ENCODE measurements at places on chromosomes 13 and 19.
A peak's percentile ranks its signal among the peaks of the same experiment; 100 is the strongest.

GRCh38 chr13:85262499-85262898 is 536.7 kb downstream of the SLITRK6 start:
- no peak for DNase-seq

- DNase-seq = no peak
These were observed 13.0 kb downstream of the ZIC5 start for GRCh38 chr13:99958406-99959126.

DNA sequence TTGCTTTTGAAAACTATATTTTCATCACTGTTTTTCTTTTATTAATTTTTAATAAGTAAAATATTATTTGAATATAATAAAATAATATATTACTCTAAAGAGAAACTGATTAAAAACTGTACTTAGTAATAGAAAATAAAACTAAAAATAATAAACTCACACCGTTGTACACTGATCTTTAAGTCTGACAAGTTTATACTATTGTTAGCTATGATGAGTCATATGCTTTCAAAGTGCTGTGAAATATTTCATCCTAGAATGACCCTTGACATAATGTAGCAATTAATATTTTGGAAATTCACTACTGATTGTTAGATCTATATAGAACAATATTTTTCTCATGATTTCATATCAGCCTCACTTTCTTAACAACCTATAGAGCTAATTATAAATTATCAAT is 1040.6 kb upstream of the SPRY2 start:
- DNase-seq = no peak

DNA sequence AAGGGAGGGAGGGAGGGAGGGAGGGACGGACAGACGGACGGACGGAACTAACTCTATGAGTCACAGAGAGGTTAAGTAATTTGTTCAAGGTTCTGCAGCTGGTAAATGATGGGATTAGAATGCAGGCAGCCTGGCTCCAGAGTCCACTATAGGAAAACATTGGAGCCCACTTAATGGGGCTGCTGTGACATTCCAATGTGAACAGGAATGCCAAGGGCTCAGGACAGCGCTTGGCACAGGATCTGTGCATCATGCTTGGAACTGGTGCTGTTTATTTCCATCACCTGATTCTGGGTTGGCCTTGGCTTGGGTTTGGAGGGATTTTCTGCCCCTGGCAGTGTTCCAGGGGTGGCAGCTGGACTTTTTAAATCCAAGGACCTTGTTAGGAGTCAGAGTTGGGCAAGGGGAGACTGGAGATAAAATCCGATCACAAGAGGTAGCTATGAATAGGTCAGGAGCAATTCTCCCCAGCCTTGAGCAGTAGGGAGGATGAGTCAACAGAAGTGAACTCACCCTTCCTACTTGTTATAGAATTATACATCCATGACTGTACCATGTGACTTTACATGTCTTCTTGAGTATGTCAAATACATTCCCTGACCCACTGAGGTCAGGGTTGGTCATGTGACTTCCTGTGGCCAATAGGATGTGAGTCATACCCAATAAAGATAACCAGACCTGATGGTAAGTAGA is 7.8 kb upstream of the HIF3A start:
- DNase-seq = peak; percentile 99

DNA sequence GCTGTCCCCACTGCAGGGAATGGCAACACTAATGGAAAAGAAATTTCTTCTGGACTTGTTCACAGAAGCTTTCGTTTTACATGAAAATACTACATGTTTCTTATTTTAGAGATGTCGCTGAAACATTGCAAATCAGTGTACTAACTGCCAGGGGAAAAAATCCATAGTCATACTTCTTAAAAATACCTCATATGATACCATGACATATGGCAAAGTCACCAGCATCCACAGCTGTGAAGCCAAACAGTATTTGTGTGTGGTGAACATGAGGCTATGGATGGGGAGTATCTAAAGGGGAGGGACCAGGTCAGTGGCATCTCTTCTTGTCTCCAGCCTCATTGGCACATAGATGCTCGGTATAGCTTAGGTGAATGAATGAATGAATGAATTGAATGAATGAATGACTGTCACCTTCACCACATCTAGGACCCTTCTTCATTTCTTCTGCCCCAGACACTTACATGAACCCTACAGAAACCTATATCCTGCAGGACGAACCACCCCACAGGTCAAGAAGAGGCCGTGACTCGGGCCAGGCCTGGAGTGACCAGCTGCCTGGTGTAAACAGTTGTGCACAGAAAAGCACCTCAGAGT is 14.6 kb upstream of the CD33 start:
- DNase-seq = no peak

DNA sequence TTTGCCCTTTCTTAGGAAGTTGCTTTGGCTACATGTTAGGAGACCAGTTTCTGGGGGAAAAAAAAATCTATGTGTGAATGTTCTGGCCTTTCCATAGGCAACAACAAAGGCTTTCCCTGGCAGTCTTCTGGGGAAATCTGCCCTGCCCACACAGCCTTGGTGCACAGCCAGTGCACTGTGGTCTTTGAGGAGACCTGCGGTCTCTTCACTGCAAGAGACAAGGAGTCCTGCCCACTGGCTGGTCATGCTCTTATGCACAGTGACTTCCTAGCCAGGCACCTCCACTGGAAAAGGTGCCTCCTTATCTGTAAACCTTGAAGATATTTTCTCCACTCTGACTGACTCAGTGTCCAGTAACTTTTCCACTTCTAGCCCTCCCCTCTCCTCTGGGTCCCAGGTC is 155.1 kb downstream of the SUCLA2 start:
- DNase-seq = no peak

GRCh38 chr19:33724721-33725060 is 72.0 kb upstream of the KCTD15 start:
- DNase-seq = no peak

- DNase-seq = no peak
These were observed 823 bp downstream of the FBXO17 start for GRCh38 chr19:38974624-38975213.

GRCh38 chr19:46951171-46951986 is 68.3 kb upstream of the NPAS1 start:
- DNase-seq = no peak

DNA sequence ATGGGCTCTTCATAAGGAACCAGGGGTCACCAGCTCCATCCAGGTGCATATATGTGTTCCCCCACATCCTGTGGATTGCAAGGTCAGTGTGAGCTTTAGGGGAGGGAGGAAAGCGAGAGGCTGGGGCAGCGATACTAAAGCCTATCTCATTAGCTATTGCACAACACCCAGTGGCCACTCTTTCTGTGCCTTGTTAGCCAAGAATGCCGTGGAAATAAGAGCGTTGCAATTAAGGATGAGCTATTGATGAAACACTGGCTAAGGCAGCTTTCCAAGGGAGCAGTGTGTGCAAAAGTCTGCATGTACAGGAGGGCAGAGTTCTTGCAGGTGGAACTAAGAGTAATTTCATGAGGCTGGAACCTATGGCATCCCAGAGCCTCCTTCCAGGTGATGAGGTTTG is 17.6 kb downstream of the TNFSF11 start:
- no peak for DNase-seq

DNA sequence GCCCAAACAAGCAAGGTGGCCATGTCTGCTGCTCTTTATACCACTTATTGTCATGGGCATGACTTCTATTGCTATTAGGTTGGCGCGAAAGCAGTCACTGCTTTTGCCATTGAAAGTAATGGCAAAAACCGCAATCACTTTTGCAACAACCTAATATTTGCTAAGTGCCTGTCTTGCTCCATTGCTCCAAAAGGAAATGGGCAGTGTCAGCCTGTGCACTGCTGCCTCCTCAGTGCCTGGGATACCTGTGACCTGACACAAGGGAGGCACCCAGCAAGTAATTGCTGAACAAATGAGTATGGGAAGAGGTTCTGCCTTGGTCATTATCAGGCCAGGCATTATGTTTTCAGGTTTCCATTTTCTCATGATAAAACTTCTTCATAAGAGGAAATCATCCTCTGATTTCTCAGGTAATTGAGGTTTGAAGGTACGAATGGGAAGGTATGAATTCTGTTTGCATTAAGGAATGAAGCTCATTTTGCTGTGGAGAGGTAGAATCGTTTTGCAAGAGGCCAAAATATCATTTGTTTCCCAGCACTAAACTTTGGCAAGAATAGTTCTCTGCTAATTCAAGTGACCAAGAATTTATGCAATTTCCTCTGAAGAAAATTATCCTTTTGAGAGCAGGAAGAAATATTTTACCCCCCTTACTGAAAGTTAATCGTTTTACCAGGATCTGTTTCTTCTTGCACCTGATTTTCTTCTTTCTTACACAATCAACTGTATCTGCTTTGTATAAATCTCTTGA is 128.4 kb upstream of the SPRY2 start:
- peak; percentile 6 for DNase-seq

GRCh38 chr13:98348466-98349200 is 171.6 kb upstream of the RNF113B start:
- DNase-seq = no peak

DNA sequence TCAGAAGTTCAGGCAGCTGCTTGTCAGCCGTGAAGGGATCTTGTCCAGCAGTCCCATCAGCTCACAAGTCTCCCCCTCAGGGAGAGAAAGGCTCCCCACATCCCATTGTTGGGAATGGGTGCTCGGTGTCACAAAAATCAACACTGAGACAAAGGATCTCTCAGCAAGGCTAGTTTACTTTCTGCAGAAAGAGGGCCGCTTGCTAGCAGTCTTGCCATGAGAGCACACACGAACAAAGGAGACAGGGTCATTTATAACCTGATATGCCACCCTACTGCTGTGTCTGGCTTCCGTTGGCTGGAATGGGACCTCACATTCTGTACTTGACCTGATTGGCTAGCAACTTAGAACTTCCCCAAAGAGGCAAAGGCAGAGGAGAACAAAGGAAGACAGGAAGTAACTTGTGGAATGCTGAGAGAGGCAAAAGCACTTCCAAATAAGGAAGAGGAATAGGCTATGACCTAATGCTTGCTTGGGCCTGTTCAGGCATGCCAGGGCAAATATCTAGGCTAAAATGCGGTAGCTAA is 8.7 kb upstream of the IGFL3 start:
- peak; percentile 87 for DNase-seq

GRCh38 chr19:46635920-46636761 is at the start of gene GNG8:
TSS of gene GNG8 (minus strand) at chr19:46636202. CDS start at chr19:46634682, 1,520 bp downstream.
- no peak for DNase-seq

Data from mesenchymal stem cell (in vitro differentiated cells and primary cell).